Stimulated activated CD8-positive, alpha-beta memory T cell treated with anti-CD3 and anti-CD28 coated beads, Interleukin-4, amount 100 ng/mL, for 1 hour (primary cell): ENCODE measurements at places on chromosomes 12 and 14.

- no peak for DNase-seq
These were observed 98.0 kb downstream of the PPP2R5C start for GRCh38 chr14:101859538-101859902.

- no peak for DNase-seq
These were observed 1.8 kb upstream of the WNK1 start for GRCh38 chr12:750366-751191.

DNA sequence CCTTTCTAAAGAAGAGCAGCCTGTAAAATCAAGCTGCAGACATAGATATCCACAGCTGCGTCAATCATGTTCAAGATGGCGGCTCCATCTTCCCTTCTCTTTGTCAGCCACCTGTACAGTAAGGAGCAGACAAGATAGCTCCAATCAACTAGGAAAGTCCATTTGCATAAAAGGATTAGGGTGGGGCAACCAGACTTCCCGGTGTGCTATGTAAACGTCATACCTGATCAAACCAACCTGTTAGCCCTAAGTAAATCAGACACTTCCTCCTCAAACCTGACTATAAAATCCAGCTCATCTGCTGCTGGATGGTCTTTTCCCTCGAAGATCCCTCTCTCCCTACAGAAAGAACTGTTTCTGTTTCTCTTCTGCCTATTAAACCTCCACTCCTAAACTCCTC lies 60.1 kb downstream of the BCAT1 start:
- no peak for DNase-seq

GRCh38 chr12:8145754-8146441 lies 10.9 kb upstream of the ZNF705A start:
- no peak for DNase-seq

GRCh38 chr12:61993734-61994345 lies 266.4 kb upstream of the USP15 start:
- DNase-seq, result no peak

DNA sequence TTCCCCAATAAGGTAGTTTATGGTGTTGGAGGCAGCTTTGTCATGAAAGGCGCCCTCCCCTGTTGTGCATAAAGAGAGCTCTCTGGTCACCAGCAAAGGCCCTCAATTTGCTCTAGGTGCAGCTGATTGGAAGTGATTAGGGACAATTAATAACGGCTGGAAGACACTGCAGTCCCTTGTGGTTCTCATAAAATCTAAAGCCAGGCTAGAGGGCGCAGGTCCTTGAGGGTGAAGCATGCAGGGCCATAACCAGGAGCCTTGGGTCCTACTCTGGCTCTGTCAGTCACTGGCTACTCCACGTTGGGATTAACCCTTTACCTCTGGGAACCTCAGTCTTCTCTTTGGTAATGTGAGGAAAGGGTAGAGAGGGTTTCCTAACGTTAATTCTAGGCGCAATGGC lies 1.9 kb downstream of the DAAM1 start:
- no peak for DNase-seq
